NCI-H2029 treated with DMSO at 0.1 percent for 48 hours (cell line): ENCODE measurements at places on chromosomes 5 and 9.

- no peak for DNase-seq
Observed at GRCh38 chr9:111896942-111897600, 457 bp downstream of the UGCG start.

DNA sequence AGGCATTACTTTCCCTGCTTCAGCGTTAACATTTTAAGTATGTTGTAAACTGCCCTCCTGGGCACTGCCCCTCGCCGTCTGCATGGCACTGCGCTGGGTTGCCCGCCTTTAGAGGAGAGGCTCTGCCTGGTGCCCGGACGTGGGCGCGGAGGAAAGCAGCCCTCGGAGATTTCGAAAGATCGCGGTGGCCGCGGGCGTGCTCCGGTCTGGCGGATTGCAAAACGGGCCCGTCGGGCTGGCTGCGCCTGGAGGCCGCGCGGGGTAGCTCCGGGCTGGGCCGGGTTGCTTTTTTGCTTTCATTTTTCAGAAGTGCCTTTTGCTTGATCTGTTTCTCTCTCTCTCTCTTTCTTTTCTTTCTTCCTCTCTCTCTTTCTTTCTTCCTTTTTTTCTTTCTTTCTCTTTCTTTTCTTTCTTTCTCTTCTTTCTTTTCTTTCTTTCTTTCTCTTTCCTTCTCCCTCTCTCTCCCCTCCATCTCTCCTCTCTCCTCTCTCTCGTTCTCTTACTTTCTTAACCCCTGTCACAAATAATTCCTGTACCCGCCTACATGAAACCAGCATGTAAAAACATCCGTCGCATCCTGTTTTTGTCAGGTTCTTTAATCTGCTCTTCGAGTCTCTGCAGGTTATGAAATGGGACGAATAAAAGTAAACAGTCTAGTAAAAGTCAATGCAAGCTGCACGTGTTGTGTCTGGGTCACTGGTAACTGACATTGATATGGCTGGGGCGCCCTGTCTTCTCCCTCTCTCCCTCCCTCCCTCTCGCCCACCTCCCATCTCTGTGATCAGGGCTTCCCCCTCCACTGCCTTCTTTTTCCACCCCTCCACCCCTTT lies 1.7 kb downstream of the FST start:
- peak; percentile 72 for DNase-seq

GRCh38 chr5:84274585-84275468 lies 109.9 kb downstream of the EDIL3 start:
- no peak for DNase-seq

GRCh38 chr5:57338068-57338867 lies 144.3 kb downstream of the ACTBL2 start:
- no peak for DNase-seq

DNA sequence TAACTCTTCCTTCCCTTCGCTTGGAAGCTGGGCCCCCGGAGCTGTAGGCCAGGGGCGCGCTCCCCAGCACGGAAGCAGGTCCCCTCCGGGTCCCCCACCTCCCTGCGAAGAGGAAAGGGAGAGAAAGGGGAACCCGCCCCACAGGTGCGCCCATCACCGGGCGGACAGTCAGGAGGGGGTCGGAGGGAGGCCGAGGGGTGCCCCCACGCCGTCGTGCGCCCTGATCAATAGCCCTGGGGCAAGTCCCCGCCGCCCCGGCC lies 793 bp downstream of the AGPAT2 start:
- DNase-seq, result no peak

DNA sequence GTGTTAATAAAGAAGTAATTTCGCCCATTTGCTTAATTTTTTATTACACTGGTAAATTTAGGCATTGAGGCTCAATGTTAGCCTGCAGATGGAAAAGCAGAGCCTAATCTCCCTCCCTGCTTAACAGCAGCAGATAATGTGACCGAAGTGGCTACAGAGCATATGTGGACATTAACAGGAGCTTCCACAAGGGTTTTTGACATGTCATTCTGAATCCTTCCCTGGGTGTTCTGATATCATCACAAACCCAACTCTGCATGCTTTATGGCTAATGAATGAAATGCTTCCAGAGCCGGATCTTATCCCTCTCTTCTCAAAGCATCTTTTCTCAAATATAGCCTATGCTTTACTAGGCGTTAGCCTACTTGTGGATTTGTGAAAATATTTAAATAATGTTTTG lies 208.6 kb downstream of the CAAP1 start:
- no peak for DNase-seq

- DNase-seq, result no peak
Observed at GRCh38 chr5:168072665-168073064, 218.8 kb upstream of the WWC1 start.

DNA sequence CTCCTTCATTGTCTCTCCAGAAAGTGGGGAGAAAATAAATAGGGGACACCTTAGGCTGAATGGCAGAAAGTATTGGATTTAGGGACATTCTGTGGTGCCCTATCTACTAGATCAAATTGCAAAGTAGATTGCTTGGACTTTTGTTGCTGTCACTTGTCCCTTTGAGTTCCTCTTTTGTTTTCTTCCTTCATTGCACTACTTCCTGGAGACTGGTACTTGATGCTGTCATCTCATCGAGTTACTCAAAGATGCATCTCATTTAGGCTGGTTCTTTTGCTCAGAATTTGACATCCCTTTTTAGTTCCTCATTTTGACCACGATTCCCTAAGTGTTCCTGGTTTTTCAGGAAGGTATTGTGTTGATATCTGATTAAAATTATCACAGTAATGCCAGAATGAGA lies 137.6 kb downstream of the ADGRV1 start:
- no peak for DNase-seq

DNA sequence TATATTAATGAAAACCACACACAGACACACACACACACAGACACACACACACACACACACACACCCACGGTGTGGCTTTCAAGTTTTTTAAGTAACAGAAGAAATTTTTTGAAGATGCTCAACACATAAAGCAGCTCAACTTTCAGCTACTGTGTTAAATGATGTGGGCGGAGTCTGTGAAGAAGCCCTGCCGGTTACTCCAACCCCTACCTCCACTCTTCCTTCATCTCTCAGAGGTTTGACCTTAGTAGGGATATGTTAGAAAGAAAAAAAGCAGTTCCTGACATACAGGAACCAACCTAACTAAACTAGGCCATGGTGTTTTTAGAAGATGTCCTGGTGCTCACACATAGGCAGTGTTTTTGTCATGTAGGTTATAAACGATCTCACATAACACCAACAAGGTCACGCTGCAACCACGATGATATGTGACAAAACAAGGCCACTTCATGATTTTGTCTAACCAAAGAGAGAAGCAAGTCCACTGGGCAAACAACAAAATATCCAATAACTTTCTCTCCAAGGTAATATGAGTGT lies 112.8 kb downstream of the EMB start:
- DNase-seq, result no peak

- no peak for DNase-seq
Observed at GRCh38 chr9:77841739-77842386, 189.7 kb downstream of the GNAQ start.

- no peak for DNase-seq
Observed at GRCh38 chr9:125747053-125747764, at the start of gene PBX3. TSS of gene PBX3 (plus strand) at chr9:125747373.

DNA sequence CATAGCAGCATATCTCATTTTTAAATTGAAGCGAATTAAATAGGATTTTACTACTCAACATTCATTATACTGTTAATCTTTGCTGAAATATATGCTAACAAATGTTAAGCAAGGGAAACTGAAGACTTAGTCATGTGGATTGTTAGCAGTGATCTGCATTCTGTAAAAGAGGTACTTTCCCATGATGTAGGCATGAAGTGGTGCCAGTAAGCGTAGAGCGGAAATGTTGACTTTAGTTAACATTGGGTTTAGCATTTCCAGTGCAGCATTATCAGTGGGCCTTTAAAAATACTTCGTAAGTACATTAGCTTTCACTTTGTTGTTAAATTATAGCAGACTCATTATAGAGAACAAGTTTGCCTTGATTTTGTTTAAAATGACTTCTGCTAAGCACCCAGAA lies 130.3 kb downstream of the CDC42SE2 start:
- DNase-seq, result no peak

GRCh38 chr5:1763960-1764605 lies 35.6 kb downstream of the MRPL36 start:
- DNase-seq, result no peak

DNA sequence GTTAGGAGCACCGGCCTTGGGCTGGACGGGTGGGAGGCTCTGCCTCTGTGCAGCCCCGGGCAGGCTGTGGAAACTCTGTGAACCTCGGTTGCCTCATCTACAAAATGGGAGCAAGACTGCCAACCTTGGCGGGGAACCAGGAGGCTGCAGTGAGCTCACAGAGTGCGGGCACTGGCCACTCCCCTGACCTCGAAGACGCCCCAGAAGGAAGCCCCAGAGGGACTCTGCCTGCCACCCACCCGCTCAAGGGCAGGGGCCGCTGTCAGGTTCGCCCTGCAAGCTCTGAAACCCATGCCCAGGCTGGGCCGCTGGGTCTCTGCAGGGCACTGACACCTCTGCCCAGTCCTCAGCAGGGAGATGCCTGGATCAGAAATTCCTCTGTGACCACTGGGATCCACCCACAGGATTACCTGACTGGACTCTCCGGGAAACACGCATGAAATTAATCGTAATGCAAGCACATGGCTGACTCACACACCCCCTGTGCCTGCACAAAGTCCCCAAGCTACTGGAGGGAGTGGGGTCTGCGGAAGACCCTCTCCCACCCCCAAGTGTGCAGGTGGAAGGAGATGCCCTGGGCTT lies 7.4 kb downstream of the CCDC187 start:
- DNase-seq, result no peak

GRCh38 chr9:73154722-73155121 lies 3.1 kb downstream of the ANXA1 start:
- no peak for DNase-seq

GRCh38 chr9:118162716-118163115 lies 458.5 kb downstream of the TLR4 start:
- no peak for DNase-seq

DNA sequence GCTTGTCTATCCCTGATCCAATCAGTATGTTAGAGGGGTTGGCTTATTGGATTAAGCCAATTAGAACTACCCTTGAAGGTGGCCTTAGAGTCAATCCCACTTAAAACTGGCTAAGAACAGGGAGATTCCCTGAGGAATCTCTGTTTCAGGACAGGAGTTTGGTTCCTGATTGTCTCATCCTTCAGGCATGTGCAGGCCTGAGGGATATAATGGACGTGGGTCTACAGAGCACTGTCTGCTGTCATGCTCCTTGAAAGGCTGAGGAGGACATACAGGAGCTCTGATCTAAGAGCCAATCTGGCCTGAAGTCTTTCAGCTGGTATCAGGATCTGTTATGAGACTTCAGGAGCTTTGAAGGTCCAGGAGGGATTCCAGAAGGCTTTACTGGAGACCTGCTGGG lies 36.2 kb upstream of the PRXL2C start:
- DNase-seq, result no peak

GRCh38 chr9:128254855-128255759 lies 20.7 kb downstream of the GOLGA2 start:
- no peak for DNase-seq

DNA sequence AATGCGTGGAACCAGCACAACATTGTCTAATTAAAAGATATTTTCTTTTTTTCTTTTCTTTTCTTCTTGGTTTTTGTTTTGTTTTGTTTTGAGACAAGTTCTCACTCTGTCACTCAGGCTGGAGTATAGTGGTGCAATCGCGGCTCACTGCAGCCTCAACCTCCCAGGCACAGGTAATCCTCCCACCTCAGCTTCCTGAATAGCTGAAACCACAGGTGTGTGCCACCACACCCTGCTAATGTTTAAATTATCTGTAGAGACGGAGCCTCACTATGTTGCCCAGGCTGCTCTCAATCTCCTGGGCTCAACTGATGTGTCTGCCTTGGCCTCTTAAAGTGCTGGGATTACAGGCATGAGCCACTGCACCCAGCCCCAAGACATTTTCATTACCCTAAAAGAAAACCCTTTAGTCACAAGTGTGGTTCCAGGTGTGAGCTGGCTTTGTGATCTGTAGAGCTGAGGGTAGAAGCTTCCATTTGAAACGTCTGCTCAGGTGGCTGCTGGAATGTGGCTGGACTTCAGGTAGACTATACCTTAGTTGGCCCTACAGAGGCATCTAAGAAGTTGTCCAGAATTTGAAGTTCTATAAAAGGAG lies 19.1 kb upstream of the NEK6 start:
- no peak for DNase-seq

DNA sequence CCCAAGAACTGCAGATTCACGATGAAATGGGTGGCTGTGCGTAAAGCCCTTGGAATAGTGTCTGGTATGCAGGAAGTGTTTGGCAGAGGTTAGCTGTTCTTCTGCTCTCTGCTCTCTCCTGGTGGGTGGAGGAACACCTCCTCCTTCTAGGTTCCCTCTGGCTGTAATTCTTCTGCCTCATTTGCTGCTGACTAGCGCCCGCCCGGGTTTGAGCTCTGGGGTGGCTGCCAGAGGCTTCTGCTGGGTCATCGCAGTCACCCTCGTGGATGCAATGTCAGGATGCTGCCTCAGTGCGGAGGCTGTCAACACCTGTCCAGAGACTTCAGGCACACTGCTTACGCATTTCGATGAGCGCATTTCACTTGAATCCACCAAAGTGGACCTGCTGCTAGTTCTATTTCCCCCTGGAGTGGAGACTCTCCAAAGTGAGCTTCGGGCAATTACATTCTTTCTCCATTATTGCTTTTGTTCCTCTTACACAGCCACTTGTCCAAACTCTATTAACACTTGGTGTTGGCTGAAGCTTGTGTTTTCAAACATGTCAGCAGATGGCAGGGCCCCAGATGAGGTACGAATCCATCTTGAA lies 11.7 kb downstream of the DOCK2 start:
- DNase-seq, result no peak

- peak; percentile 22 for DNase-seq
Observed at GRCh38 chr5:135034236-135034962, 371 bp upstream of the PITX1 start.

DNA sequence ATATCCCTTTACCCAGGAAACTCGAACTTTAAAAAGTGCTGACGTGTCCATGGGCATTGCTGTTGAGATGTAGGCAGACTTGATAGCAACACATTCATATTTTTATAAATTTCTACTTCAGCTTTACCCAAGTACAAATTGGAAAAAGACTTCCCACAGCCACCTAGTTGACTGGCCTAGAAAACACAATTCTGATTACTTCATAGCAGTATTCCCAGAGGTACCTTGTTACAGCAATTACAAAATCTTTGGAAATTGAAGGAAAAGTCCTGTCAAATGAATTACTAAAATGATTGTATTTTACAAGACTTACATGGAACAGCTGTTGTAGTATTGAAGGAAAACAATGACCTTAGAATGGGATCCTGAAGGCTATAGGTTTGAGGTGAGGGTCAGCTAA lies 130.7 kb upstream of the NREP start:
- DNase-seq, result no peak

GRCh38 chr5:87183896-87184295 lies 83.8 kb upstream of the RASA1 start:
- DNase-seq, result no peak

GRCh38 chr5:137616046-137616445 lies 116.9 kb upstream of the SPOCK1 start:
- DNase-seq, result no peak
